ENCODE measurements at places on chromosomes 16 and 17. TPM values are rescaled to one million over a fixed set of nuclear protein-coding genes. Genes with fewer than 3 reads are reported as not detected.
A peak's percentile ranks its signal among the peaks of the same experiment; 100 is the strongest.

GRCh38 chr16:48558371-48558841 is 51.6 kb downstream of the N4BP1 start:
- no peak for DNase-seq

DNA sequence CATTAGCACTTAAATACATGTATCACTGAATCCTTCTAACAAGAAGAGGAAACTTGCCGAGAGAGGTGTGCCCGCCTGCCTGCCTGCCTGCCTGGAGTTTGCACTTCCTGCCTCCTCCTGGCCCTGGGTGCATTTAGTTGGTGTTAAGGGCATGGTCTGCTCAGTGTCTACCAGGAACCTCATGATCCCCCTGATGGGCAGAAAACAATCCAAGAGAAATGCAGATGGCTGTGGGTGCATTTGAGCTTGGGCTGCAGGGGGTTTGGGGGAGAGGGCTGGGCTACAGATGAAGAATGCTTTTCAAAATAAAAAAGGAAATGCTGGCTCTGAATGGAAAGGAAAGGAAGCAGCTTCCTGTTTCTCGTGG is 10.1 kb downstream of the KSR1 start:
- DNase-seq: no peak

- no peak for DNase-seq
These were observed 34.3 kb downstream of the HEATR3 start for GRCh38 chr16:50099957-50100648.

DNA sequence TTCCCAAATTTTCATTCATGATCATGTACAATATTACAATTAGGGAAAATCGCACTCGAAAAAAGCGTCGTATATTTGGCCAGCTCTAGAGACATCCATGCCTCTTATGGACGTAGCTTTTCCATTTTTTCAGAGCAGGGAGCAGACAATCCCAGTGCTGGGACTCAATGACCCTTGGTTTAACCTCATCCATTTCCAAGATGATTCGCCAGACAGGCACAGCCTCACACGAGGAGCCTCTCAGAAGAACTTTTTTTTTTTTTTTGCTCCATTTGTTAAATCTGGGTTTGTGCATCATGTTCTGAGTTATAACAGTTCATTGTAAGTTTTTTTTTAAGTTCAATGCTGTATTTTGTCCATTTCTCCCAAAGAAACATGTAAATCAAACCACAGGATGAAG is 92.1 kb downstream of the ZDHHC7 start:
- no peak for DNase-seq

ITGAX gene
- polyA plus RNA-seq: 41.6 TPM

DNA sequence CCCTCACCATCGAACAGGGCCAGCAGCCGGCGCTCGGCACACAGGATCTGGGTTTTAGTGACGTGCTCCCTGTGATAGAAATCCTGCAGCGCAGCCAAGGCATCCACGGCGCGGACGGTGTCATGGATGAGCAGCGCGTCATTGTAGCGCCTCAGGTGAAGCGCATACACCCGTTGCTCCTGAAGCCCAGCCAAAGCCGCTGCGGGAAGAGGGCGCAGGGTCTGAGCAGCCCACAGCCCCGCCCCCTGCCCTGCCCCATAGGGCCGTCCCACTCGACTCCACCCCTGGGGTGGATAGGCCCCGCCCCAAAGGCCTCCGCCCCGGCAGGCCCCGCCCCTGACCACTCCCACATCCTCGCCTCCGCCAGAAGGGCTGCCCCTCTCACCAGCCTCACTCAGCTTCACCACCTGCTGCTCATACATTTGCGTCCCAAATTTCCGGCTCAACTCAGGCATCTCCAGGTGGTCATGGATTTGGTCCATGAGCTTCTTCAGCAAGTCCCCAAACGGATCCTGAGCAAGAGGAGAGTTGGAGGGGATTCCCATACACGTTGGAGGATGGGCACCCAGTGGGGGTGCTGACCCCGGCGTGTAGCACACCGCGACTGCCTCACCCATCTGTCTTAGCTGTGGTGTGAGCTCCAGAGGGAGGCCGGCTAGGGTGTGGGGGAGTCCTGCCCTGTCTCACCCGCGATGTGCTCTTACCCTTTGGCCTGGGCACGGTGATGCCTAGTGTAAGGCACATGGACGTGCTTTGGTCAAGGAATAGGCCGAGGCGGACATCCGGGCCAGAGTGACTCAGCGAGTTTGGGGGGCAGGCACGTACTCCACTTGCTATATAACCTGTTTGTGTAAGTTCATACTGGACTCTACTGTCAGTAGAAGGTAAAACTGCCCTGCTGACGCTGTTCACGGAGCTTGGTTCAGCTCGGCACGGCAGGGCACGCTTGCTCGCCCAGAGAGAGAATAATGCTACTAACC is 4.6 kb downstream of the DHX58 start:
- DNase-seq: peak; percentile 83

DNA sequence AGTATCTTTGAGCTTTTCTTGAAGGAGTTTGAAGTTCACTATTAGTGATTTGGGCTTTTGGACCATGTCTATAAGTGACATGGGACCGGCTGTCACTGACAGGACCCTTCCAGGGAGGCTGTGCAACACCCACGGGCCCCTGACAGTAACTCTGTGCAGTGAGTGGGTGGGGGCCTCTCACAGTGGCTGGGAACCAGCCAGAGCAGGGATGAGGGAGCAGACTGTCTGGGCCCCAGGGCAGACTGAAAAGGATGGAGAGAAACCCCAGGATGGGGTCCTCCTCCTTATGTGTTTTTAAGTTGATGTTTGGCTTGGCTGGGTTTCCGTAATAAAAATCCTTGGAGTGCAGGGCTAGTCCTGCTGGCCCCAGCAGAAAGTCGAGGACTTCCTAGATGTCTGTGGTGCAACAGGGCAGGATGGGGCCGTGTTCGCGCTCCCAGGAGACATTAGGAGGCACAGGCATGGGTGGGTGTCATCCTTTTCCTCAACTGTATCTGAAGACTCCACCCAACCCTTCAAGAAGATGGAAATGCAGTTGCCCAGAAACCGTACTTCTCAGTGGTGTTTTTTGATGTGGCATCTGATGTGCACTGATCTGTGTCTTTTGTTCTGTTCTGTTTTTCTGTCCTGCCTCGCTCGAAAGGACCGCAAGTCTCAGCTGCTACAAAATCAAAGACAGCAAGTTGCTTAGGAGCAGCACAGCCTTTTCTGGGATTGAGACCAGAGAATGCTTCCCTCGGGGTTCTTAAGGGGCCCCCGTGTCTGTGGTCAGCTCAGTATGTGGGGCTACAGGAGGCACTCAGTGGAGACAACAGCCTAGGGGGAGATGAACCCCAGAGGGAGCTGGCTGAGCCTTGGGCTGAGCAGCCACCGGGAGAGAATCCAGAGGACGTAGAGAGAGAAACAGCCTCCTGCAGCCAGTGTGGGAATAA is 24.2 kb downstream of the PLD6 start:
- DNase-seq: no peak

HSPB9 gene
- polyA plus RNA-seq: not detected

ABCC12 gene
- polyA plus RNA-seq: not detected

DNA sequence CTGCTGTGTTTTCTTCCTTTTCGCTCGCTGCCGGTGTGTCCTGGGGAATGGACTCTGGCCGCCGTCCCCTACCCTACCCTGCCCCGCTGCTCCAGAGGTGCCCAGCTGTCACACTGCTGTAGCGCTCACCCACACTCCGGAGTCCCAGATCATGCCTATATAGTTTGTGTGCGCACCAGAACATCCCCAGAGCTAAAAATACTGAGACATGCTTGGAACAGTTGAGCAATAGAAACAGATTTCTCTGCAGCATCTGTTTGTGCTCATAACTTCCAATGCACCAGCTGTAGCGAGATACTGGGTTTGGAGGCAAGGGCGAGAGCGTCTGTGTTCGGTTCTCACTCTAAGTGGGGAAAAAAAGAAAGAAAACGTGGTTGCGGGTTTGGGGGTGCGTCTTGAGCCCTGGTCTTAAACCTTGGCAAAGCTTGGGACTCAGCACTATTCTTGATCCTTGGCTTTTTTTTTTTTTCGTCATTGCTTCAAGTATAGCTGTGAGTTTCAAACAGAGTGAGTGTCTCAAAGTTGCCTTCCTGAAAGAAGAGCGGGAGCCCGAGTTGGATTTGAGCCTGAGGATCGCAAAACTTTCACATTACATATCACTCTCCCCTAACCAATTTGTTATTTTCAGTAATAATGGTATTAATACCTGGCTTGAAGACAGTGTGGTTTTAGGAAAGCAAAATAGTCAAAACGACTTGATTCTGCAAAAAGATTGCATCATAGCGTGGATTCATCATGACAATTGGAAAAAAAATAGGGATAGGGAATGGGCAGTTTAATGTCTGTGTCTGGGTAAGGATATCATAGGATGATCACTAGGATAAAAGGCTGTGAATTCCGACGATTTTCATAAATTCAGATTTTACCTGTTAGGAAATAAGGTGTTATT is 621 bp downstream of the KCNJ2 start:
- DNase-seq: no peak

CLEC18B gene
- polyA plus RNA-seq: 0.20 TPM

- DNase-seq: no peak
These were observed 647 bp downstream of the PRSS8 start for GRCh38 chr16:31134625-31135534.

FA2H gene
- not detected for polyA plus RNA-seq

DNA sequence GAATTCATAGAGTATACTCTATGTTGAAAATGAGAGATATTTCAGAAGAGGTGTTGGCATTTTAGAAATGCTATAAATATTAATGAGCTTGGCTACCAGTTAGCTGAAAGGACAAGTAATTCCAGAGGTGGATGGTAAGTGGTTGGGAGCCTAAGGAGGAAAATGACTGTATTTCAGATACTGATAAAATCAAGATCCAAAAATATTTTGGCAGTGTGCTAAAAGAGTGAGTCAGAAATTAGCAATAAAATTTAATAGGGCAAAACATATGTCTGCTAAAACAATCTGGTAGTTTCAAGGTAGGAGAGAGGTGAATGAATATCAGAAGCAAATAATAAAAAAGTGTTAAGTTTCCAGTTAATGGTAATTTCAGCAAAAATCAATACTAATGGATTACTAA is 1287.9 kb downstream of the CDH8 start:
- no peak for DNase-seq

DNA sequence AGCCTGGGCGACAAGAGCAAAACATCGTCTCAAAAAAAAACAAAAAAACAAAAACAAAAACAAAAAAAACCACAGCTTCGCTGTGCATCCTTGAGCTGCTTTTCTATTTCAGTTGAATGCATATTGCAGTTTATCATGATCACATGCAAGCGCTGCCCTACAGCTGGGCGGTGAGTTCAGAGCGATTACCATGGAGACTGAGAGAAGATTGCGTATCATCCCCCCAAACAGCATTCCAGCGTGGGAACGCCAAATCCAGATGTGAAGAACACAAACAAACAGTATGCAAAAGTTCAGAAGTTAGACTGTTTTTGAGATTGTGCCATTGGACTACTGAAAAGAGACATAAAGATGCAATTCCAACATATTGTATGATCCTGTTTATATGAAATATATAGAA is 15.1 kb upstream of the SLC52A1 start:
- DNase-seq: no peak

DNA sequence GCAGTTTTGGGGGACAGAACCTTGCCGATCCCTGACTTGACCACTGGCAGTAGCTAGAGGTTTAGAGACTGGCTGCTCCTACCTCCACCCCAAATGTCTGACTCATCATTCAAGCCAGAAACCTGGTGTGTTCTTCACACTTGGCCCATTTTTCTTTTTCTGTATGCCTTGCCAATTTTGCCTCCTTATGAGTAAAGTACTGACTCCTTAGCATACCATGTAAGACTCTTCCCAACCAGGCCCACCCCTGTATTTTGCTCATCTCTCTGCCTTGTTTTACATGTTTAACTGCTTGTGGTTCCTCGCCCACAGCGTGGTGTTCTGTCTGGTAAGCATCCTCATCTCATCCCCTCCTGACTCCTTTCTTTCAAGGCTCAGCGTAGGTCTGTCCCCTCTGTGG is 37.9 kb downstream of the NUP88 start:
- DNase-seq: no peak

DNA sequence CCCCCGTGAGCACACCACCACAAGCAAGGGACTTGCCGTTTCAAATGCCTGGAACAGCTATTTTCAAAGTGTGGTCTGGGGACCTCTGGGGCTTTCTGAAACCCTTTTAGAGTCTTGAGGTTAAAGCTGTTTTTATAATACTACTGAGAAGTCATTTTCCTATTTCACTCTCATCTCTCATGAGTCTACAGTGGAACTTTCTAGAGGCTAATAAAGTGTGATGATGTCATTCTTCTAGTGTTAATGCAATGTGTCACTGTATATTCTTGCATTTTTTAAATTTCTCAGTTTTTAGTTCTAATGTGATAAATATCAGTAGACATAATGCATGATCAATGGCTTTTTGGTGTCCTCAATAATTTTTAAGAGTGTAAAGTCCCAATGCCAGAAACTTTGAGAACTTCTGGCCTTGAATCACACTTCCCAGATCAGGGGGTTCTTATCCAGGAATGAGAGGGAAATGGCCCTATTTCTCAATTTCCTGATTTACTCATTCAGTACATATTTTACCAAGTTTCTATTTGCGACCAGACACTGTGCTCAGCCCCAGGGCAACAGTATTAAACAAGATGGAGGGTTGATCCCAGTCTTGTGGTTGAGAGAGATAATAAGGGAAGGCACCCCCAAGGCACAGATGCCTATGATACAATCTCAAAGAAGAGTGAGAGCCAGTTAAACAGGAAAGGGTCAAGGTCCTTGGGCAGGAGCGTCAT is 444.0 kb downstream of the HS3ST3B1 start:
- DNase-seq: no peak

ADAD2 gene
- polyA plus RNA-seq: not detected

ZNF286A gene
- 17.2 TPM for polyA plus RNA-seq

DNA sequence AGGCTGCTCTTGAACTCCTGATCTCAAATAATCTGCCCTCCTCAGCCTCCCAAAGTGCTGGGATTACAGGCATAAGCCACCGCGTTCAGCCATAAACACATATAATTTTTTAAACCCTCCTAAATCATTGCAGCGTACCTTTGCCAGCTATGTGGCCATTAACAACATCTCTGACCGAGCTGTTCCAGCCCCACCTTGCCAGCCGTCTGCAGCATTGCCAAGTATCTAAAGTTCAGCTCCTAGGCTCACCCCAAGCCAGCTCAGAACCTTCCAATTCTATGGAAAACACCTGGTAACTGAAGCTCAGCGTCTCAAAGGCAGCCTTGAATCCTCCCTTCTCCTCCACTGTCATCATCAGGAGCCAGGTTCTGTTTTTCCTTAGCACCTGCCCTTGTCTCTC is 5.1 kb upstream of the MEIOB start:
- no peak for DNase-seq

RNF222 gene
- 0.13 TPM for polyA plus RNA-seq

AHSP gene
- polyA plus RNA-seq: 1.8 TPM
